ENCODE measurements at places on chromosomes 5 and 9.

DNA sequence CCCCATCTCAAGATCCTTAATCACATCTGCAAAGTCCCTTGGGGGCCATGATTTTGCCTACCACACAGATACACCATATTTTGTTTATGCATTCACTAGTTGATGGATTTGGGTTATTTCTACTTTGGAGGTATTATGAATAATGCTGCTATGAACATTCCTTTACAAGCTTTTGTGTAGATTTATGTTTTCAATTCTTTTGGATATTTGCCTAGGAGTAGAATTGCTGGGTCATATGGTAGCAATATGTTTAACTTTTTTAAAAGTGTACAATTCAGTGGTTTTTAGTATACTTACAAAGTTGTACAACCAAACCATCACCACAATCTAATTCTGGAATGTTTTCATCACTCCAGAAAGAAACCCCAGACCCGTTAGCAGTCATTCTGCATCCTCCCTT lies 7.8 kb upstream of the ANP32B start:
- no peak for DNase-seq

DNA sequence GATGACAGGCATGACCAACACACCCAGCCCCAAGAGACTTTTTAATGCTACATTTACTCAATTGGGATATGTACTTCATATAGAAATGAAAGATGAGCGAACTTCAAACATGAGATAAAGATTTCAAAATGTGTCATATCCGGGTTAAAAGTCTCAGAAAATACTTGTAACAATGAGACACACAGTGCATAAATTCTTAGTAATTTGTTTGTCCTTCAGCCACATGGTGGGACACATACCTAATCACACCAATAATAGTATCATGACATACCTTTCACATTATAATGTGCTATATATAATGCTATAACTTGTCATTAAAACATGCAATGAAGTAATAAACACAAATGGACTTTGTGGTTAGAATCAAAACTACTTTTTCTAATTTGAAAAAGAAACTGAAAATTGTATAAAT lies 204.7 kb upstream of the RFX3 start:
- no peak for DNase-seq

GRCh38 chr9:73412874-73413273 lies 261.2 kb downstream of the ANXA1 start:
- no peak for DNase-seq

- DNase-seq, result no peak
Observed at GRCh38 chr9:111258209-111258874, 71.7 kb downstream of the OR2K2 start.

- DNase-seq, result no peak
Observed at GRCh38 chr5:17257705-17258273, 40.4 kb downstream of the BASP1 start.

DNA sequence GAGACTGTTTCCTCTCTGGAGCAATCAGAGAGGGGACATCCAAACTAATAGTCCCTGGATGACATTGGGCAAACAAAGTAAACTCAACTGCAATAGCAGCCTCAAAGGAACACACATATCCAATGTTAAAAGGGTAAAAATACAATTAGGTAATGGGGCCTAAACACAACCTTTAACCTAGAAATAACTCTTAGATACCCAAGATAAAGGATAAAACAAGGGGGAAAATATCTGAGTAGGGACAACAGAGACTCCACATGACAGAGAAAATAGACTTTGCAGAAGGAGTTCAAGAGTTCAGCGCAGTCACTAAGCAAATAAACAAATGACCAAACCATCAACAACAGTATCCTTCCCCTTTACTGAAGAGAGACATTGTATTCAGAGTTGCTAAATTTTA lies 149.3 kb downstream of the FBXO4 start:
- no peak for DNase-seq
